ENCODE measurements at places on chromosomes 5 and 9. TPM values are rescaled to one million over a fixed set of nuclear protein-coding genes. Genes with fewer than 3 reads are reported as not detected.

Gene ITK
- 153 TPM for total RNA-seq

Gene TSSK1B
- not detected for total RNA-seq

DNA sequence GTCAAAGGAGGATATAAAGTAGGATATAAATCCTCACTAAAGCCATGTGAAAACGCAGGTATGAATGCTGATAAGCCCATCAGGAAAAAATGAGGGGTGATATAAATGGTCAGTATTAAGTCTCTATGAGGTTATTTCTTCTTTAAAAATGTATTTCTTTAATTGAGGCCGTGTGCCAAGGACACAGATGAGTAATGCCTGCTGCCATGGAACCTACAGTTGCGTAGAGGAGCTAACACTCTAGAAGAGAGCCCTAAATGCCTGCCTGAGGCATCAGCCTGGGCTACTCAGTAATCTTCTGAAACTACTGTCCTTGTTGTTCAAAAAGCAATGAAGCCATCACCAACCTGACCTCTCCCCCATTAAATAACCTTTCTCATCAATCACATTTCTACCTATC is 84.9 kb downstream of the KLHL3 start:
- no peak for DNase-seq

GRCh38 chr5:41275813-41276512 is 62.6 kb upstream of the C6 start:
- DNase-seq = no peak

GRCh38 chr9:106757514-106757913 is 105.5 kb upstream of the ZNF462 start:
- no peak for DNase-seq

GRCh38 chr5:137367951-137368350 is 131.2 kb downstream of the SPOCK1 start:
- no peak for DNase-seq

Gene PRLR
- 0.09 TPM for total RNA-seq

Gene OBP2A
- total RNA-seq = not detected

GRCh38 chr5:132291026-132291425 is 3.2 kb upstream of the SLC22A4 start:
- DNase-seq = no peak

- no peak for DNase-seq
These were observed 123.7 kb downstream of the NFIB start for GRCh38 chr9:14190240-14190639.

DNA sequence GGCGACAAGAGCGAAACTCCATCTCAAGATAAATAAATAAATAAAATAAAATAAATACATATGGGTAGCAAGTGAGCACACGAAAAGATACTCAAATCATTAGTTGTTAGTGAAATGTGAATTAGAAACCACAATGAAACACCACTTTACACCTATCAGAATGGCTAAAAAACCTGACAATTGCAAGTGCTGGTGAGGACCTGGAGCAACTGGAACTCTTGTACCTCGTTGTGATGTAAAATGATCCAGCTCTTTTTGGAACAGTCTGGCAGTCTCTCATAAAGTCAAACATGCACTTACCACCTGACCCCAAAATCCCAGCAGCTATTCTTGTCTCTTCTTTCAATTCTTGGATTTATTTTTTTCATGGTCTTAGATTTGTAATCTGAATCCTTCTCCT is 69.2 kb upstream of the FBXW11 start:
- no peak for DNase-seq

Gene DCAF12
- total RNA-seq = 24.3 TPM

Gene TOPORS
- 27.5 TPM for total RNA-seq

Gene BICD2
- total RNA-seq = 39.7 TPM

GRCh38 chr9:75964427-75964826 is 74.0 kb downstream of the PCSK5 start:
- no peak for DNase-seq
